HT1080 (cell line): ENCODE measurements at places on chromosomes 1 and 21.

DNA sequence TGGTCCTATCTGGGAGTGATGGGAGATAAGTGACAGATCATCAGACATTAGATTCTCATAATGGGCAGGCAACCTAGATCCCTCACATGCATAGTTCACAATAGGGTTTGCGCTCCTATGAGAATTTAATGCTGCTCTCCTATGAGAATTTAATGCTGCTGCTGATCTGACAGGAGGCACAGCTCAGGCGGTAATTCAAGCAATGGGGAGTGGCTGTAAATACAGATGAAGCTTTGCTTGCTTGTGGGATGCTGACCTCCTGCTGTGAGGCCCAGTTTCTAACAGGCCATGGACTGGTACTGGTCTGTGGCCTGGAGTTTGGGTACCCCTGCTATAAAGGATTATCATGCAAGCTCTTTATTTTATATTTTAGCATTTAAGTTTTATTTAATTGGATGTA, 72.0 kb downstream of the ZMYM4 start:
- no peak for DNase-seq

GRCh38 chr1:103107741-103108375, 464 bp downstream of the COL11A1 start:
- DNase-seq = no peak

DNA sequence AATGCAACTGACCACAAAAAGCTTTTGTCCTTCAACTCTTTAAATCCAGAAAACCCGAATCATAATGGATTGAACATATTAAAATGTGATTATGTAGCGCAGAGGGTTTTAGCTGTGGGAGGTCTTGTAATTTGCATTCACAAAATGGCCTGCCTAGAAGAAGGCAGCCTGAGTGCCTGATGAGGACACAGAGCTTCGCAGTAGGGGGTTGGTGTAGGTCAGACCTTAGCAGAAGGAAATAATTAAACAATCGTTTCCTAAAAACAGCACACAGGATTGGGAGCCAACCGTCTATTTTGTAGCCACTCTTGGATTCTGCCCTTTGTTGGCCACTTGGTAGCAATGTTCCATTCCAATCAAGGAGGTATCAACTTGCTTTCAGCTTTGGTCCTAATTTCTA, 195.7 kb upstream of the KIAA0040 start:
- DNase-seq = no peak

DNA sequence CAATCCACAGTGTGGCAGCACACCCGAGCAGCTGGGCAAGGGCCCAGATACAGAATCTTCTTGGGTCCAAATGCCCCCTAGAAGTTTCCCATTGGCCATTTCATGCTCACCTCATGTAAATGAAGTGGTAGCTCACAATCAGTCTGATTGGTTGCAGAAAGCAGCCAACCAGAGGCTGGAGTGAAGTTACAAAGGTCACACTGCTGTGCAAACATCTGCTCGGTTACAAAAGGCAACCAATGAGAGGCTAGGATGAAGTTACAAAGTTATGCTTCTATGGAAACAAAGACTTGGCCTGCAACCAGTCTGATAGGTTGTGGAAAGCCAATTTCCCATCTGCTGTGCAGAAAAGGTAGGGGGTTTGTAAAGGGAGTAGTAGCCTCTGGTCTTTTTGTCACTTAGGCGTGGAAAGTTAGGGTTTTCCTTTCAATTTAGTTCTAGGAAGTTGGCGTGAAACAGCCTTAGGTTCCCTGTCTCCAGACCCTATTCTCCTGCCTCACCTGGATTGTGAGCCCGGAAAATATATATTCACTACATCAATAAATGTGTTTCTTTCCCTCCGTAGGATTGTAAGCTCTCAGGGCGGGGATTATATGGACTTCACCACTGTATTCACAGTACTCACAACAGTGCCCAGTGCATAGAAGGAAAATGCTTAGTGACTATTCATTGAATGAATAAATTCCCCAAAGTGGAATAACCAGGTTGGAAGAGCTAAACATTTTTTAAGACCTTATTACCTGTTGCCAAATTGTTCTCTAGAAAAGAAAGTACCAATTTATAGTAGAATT, 91.9 kb downstream of the URB2 start:
- DNase-seq = peak; percentile 52

DNA sequence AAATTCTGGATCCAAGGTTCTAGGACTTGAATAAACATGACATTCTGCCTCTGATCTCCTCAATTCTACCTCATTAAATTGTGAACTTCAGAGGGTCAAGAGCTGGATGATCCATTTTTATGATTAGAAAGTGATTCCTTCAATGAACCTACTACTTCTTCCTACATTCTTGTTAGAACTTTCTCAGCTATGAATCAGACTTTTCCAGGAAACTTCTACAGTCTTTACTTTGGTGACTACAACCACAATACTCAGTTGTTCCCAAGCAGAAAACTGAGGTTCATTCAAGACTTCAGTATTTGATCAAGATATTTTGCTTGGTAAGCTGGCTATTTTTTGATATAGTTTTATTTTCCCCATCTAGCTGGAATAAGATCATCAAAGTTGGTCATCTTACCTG, 51.4 kb downstream of the CDC7 start:
- DNase-seq = no peak

DNA sequence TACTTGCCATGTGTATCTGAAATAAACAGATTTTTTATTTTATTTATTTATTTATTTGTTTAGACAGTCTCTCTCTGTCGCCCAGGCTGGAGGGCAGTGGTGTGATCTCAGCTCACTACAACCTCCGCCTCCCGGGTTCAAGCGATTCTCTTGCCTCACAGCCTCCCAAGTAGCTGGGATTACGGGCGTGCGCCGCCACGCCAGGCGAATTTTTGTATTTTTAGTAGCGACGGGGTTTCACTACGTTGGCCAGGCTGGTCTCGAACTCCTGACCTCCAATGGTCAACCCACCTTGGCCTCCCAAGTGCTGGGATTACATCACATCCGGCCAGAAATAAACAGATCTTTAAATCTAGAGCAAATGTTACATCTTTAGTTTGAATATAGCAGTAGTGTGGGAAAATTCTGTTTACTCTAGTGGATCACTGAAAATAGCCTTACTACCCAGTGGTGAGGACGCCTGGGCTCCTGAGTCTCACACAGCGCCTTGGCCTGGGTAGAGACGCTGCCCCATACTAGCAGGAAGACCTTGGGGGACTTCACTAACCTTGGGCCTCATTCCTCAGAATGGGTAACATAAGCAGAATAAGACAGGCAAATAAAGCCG, 709 bp downstream of the GART start:
- peak; percentile 56 for DNase-seq

DNA sequence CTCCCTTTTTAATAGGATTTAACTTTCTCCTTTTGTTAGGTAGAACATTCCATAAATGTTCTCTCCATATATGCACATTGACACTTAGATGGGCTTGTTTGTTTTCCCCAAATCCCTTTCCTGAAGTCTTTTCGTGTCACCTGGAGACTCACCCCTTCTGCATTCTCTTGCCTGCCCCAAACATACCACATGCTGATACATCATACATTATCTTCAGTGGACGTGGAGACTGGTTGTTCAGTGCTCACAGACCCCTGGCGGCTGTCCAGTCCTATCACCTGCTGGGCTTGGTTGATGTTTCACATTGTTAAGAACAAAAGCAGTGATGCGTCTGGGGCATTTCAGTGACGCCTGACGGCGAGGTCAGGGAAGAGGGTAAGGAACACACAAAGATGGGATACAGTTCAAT, 22.2 kb downstream of the FMOD start:
- DNase-seq = no peak

GRCh38 chr1:113259988-113260387, 130.3 kb upstream of the MAGI3 start:
- DNase-seq = no peak

DNA sequence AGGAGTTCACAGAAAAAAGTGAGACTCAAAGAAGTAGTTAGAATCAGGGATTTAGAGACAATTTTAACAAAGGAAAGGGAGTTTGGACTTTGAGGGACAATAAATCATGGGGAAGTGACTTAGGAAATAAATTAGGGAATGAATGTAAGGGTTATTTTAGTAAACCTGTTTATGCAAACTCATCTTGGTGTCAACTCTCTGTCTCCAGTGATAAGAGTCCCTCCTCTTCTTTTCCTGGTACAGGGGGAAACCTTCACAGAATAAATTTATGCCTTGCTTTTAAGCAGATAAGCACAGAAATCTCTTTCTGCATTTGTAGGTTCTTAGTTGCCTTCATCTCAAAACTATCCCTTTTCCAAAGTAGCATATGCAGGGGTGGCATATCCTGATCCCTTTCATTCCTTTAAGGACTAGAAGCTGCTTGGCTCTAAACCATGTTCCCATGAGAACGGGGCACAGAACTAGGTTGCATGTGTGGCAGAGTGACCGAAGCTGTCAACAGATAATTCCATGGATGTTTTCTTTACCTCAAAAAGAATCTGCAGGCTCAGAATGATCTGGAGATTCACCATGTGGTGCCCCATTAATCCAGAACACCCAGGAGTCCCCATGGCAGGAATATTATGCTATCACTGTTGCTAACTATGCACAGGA, 155.4 kb downstream of the ZNF648 start:
- DNase-seq = no peak

- DNase-seq = no peak
These were observed 48.6 kb upstream of the EXO1 start for GRCh38 chr1:241799416-241799815.

- peak; percentile 12 for DNase-seq
These were observed 105.4 kb downstream of the SLC45A1 start for GRCh38 chr1:8423269-8423691.

- no peak for DNase-seq
These were observed 470.5 kb downstream of the LTN1 start for GRCh38 chr21:28522014-28522799.

DNA sequence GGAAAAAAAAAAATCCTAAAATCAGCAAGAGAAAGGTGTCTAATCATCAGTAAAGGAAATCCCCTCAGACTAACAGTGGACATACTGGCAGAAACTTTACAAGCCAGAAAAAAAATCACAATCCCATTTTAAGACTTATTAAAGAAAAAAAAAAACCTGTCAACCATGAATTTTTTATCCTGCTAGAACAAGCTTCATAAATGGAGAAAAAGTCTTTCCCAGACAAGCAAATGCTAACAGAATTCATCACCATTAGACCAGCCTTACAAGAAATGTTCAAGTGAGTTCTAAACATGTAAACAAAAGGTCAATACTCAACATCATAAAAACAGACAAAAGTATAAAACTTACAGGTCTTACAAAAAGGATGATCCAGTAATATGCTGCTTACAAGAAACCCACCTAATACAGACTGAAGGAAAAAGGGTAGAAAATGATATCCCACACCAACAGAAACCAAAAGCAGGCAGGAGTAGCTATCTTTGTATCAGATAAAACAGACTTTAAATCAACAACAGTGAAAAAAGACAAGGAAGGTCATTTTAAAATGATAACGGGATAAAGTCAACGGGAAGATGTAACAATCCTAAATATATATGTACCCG, 129.6 kb downstream of the EVI5 start:
- no peak for DNase-seq

DNA sequence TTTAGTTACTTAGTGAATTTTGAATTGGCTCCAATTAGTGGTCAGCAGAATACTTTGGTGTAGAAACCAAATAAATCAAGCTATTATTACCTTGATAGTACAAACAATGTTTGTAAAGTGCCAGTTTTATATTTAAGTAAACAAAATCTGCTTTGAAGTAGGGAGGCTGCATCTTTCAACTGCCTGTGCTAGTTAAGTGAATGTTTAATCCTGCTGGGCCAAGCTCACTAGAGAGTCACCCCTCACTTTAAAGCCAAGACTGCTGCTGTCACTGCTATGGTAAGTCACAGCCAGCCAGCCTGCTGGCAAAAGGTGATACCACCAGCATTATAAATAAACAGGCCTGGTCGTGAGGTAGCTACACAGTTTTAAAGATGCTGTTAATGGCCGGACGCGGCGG, 10.3 kb upstream of the CFAP126 start:
- DNase-seq = no peak

GRCh38 chr1:228754646-228755268, 19.5 kb downstream of the RHOU start:
- DNase-seq = no peak

- no peak for DNase-seq
These were observed 19.3 kb upstream of the PTAFR start for GRCh38 chr1:28195780-28196179.

DNA sequence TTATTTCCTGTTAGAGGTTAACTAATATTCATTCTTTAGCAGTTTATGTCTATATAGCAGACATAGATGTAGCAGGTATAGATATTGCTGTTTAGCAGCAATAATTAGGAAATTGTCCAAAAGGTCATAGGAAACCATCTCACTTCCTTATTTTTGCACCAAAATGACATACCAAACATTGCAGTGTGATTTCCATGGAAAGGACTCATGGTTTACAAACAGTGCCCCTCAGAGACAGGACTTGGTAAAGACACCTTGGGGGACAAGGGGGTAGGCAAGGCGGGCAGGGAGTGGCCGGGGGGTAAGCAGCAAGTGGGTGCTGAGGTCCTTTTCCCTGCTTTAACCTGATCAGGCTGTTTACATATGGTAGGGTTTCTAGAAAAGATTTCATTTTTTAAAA, 30.5 kb downstream of the BATF3 start:
- no peak for DNase-seq

DNA sequence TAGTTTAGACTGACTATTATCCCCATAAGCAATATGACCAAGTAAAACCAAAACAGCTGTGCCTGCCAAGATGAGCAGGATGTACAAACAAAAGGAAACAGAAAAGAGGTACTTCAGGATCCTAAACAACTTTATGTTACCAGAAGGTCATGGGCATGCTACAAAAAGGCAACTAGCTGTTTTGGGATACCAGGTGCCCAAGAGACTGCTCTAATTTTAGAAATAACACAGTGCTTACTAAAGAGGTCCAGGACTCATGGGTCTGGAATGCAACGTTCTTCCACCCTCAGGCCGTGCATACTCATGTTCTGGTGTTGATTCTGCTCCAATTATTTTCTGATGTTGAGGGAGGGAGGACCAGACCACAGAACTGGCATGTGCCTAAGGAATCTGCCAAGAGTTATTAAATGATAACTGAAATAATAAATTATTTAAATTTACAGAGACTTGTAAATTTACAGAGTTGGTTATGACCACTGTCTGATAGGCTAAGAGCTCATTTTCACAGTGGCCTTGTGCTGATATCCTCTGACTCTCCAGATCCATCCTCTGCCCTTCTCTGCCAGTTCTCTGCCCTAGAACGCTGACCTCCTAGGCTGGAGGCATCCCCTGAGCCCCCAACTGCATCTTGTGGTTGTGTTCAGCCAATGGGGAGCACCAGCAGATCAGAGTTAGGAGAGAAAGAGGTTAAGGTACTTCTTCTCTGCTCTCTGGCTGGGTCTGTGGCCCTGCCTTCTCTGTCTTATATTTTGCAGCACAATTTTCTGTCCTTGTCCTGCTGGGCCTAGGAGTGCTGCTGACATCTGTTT, 37.7 kb upstream of the BCL10 start:
- peak; percentile 91 for DNase-seq

GRCh38 chr1:9792156-9793042, 31.4 kb downstream of the CLSTN1 start:
- DNase-seq = peak; percentile 52
